Activated CD4-positive, alpha-beta T cell treated with anti-CD3 and anti-CD28 coated beads, Interleukin-2, amount 10 ng/mL, durations not matched to agents 7 days and 5 days (primary cell): ENCODE measurements at places on chromosomes 3 and 15. TPM values are rescaled to one million over a fixed set of nuclear protein-coding genes. Genes with fewer than 3 reads are reported as not detected.

DNA sequence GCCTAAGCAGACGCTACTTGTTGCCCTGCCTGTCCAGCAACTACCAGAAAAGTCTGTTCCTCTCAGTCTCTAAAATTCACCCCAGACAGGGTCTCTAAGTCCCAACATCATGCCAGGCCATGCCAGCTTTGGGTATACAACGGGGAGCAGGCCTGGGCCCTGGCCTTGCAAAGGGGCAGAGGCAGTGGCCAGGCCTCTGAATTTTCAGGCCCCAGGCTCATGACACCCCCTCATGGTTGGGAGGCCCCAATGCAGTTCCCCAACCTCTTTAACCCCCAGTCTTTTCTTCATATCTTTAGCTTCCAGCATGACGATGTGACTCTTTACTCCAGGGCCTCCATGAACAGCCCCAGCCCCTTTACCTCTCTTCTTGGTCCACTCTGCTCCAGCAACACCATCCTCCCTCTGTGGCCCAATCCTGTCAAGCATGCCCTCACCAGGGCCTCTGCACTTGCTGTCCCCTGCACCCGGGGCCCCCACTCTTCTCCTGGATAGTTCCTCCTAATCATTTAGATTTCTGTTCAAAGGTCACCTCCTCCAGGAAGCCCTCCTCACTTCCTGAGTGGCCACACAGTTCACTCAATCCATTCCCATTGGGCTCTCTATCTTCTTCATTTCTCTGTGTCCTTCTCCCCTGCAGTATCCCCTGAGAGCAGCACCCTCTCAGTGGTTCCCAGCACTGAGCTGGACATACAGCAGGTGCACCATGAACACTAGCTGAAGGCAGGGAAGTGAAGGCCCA, 4.8 kb downstream of the IQSEC1 start:
- no peak for DNase-seq
- H3K27me3 ChIP-seq = peaks cover 3% of the 10 kb centered on the region
- peaks cover 4% of the 10 kb centered on the region for H3K36me3 ChIP-seq
- no peak overlapping the region for H3K4me3 ChIP-seq
- peaks cover 60% of the 10 kb centered on the region for H3K4me1 ChIP-seq

DNA sequence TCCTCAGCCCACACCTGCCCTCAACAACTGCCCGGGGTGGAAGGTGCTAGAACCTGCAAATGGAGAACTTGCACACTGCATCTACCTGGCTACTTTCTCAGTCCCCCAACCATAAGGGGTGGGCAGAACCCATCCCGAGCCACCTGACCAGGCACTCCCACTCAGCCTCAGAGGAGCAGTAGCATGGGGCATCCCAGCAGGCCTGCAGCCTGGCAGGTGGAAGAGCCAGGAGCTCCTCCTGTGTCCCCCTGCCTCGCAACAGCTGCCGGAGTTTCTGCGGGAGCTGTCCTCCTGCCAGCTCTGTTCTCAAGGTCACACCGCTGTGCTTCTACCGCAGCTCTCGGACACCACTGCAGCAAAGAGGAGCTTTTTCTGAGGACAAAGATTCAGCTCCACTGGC, 27.5 kb downstream of the RAB6B start:
- H3K36me3 ChIP-seq = no peaks in the 10 kb centered on the region
- H3K27me3 ChIP-seq = no peaks in the 10 kb centered on the region
- no peak overlapping the region for H3K27ac ChIP-seq
- no peaks in the 10 kb centered on the region for H3K4me1 ChIP-seq
- DNase-seq = no peak

Gene GRK7
- total RNA-seq = not detected

Gene PAQR9
- not detected for total RNA-seq

DNA sequence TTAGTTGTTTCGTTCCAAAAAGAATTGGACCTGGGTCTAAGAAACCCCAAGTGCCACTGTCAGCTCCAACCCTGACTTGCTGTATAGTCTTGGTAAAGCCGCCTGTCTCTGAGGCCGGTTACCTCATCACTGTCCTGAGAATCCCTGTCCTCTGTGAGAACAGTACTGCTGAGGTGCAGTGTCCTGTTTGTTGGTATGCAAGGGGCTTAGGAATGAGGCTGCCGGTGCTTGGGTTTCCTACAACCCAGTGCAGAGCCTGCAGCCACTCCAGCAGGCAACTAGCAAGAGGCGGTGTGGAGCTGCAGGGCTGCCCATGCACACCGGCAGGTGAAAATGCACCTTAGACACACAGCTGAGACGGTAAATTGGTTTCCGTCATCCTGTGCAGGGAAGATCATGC, 52.0 kb upstream of the ATG7 start:
- no peak overlapping the region for H3K27ac ChIP-seq
- H3K27me3 ChIP-seq = peaks cover 6% of the 10 kb centered on the region
- H3K4me3 ChIP-seq = no peak overlapping the region
- no peak for DNase-seq
- no peaks in the 10 kb centered on the region for H3K36me3 ChIP-seq

GRCh38 chr15:57307527-57308169, 68.7 kb upstream of the CGNL1 start:
- H3K27me3 ChIP-seq = peaks cover 8% of the 10 kb centered on the region
- DNase-seq = no peak
- H3K4me3 ChIP-seq = no peak overlapping the region
- H3K36me3 ChIP-seq = no peaks in the 10 kb centered on the region
